ENCODE measurements at places on chromosomes 7 and 10.
A peak's percentile ranks its signal among the peaks of the same experiment; 100 is the strongest.

GRCh38 chr7:158782761-158783401 is 46.4 kb downstream of the ESYT2 start:
- DNase-seq = no peak

DNA sequence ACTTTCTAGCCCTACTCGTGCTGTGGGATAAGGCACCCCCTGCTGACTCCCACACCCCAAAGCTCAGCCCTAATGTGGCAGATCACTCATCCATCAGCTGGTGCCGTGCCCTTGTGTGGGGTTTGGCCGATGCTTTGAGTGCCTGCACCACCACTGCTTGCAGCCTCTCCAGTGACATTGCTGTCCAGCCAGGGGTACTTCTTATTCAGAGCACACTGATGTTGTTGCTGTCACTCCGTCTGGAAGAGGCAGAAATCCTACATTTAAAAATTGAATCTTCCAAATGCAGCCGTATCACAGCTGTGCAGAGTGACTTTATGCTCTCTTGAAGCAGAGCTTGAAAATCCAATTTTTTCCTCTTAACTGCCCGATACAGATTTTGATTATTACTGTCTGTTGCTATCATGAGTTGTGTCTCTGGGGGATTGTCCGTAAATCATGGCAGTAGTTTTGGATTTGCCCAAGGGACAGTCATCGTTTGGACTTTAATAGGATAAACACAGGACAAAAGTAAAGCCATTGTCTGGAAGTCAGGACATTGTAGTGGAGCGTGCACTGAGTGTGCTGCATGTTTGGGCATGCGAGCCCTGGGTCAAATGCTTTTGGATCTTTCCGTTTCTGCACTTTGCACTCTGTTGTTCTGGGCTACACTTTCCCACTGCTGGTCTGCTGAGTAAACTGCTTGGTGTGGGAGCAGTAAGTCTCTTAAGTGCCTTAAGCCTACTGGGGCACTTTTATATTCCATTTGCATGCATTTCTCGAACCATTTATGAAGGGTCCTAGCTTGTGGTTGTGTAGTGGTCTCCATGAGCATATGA is 128.2 kb downstream of the DOCK1 start:
- DNase-seq = no peak

DNA sequence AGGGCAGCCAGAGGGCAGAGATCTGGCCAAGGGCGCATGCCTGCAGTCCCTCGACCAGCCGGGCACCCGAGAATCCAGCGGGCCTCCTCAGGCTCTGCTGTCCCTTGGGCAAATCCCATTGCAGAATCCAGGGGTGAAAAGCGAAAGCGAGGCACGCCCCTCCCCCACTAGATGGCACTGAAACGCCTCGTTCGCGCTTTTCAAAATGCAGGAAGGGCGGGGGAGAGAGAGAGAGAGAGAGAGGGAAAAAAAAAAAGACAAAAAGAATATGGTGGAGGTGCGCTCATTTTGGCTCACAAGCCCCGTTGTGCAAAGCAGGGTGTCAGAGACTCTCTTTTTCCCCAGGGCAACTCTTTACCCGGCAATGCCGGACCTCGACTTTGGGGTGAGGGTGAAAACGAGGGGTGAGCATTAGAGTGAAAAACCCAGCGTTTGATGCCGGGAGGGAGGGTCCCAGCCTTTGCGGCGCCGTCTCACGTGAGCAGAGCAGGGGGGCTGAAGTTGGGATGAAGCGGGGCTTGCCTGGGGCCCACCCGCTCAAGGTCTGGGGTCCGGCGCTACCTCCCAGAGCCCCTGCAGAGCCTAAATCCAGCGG is 2.5 kb upstream of the TMEM178B start:
- DNase-seq = peak; percentile 31

DNA sequence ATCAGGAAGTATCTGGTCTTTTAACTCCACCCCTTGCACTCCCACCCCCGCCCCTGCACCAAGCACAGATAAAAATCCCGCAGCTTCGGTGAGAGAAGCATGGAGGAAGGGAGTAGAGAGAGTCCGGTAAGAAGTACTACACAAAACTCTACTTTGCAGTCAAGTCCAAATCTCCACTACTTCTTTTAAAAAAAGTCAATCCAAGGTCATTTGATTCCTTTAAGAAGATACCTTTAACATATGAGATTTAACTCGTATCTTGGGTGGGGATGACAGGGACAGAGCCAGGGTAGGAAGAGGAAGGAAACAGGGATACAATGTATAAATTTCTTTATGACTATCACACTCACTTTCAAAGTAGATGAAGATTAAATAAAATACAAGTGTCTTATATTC is 132.1 kb downstream of the NRBF2 start:
- no peak for DNase-seq

DNA sequence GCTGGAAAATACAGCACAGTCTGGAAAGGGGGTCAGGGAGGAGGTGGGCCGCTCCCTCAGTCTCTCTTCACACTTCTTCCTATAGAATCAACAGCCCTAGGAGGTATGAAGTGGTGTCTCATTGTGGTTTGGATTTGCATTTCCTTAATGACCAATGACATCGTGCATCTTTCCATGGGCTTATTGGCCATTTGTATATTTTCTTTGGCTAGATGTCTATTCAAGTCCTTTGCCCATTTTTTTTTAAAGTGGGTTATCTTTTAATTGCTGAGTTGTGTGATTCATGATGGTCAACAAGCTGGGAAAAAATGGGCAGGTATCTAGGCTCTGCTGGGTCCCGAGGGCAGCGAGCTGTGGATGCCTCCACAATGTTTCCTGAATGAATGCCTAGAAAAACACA is 29.1 kb downstream of the TMEM130 start:
- no peak for DNase-seq

- DNase-seq = peak; percentile 25
Measured at GRCh38 chr7:152894295-152895170, 135.0 kb downstream of the ACTR3B start.

All from stimulated activated CD4-positive, alpha-beta T cell treated with anti-CD3 and anti-CD28 coated beads, Interleukin-4, amount 100 ng/mL, for 1 hour (primary cell).